HEK293T (cell line): ENCODE measurements at places on chromosomes 5 and 9.

GRCh38 chr5:171676286-171676944 is 109.2 kb upstream of the SMIM23 start:
- no peak for DNase-seq

DNA sequence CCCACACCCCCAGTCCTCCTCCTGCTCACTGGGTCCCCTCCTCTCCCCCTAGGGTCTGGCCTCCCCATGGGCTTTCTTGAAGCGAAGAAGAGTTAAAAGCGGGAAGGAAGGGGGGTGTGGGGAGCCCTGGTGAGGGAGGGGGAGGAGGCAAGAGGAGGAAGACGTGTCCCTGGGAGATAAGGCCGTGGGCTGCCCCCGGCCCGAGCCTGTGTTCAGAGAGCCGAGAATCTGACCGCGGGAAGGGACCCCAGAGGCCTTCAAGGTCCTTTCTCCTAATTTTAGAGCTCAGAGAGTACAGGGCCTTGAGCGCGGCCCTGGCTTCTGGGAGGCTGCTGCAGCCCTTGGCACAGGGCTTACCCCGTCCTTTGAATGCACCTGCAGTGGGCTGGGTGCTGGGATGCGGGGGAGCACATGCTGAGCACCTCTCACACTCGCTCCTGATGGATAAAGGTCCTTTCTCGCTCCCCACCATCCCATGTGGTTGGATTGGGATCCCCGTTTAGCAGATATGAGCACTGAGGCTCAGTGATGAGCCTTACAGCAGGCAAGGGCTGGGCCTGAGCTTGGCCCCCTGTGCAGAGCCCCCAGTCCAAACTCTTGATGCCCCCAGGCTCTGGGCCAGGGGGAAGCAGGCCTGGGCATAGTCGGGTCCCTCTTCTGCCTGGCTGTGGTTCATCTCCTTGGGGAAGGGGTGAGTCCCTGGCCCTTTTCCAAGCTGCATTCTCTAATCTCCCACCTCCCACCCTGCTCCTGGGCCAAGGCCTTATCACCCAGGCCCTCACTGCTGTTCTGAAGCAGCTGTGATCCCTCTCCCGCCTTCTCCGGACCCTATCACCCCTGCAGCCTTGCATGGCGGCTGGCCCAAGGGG is 5.9 kb downstream of the GFI1B start:
- no peak for DNase-seq

- no peak for DNase-seq
Observed at GRCh38 chr5:78527054-78527859, 121.3 kb downstream of the LHFPL2 start.

GRCh38 chr5:6472792-6473191 is 24.1 kb downstream of the UBE2QL1 start:
- no peak for DNase-seq

- DNase-seq: no peak
Observed at GRCh38 chr5:136425921-136426320, 60.6 kb upstream of the TRPC7 start.

GRCh38 chr9:27085456-27085855 is 23.6 kb upstream of the TEK start:
- no peak for DNase-seq

DNA sequence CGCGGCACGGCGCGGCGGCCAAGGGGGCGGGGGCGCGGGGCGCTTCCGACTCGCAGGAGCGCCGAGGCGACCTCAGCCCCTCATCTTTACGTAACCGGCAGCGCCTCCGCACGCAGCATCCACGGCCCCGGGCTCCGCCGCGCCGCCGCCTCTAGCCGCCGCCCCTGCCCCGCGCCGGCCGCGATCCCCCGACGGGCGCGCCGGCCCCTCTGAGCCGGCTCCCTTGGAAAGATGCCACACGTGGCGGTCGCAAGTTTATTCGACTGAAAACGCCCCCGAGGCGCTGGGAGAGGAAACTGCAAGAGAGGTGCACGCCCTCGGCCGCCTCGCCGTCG is 1.0 kb downstream of the KLF9 start:
- DNase-seq: no peak

- no peak for DNase-seq
Observed at GRCh38 chr5:1943481-1943880, 60.8 kb upstream of the IRX4 start.

DNA sequence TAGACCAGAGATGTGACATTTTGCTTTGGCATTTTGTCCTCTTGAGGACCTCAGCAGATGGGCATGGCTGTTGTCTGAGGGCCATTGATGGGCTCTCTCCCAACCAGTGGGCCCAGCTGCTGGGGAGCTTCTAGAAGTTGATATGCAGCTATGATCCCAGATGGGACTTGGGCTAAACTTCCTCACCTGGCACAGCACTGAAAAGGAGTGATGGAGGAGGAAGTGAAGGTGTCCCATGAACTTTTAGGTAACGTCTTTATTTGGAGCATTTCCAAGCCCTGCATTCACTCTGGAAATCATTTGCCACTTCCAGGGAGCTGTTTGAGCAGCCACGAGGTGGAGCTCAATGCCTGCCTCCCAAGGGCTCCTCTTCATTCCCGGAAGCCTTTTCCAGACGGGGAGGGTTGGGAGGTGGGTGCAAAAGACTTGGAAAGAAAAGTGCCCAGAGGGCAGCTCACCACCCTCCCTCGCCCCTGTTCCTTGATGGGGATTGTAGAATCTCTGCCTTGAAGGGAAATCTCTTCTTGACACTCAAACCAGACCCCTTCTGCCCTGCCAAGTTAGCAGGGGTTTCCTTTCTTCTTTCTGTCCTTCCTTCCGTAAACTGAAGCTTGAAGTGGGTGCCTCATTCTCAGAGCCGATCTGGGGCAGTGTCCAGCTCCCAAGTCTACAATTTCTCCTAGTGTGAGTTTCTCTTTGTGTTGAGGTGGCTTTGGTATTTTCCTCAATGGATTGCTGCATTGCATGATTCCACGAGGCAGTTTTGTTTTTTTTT is 18.1 kb upstream of the NEUROG1 start:
- DNase-seq: peak; percentile 68

GRCh38 chr5:54135042-54135441 is 175.3 kb downstream of the ARL15 start:
- no peak for DNase-seq

- DNase-seq: no peak
Observed at GRCh38 chr9:12933957-12934356, 159.1 kb downstream of the LURAP1L start.

GRCh38 chr5:166324372-166324771 is 1967.1 kb upstream of the WWC1 start:
- no peak for DNase-seq

GRCh38 chr5:121982146-121982892 is 20.5 kb downstream of the SRFBP1 start:
- DNase-seq: no peak

DNA sequence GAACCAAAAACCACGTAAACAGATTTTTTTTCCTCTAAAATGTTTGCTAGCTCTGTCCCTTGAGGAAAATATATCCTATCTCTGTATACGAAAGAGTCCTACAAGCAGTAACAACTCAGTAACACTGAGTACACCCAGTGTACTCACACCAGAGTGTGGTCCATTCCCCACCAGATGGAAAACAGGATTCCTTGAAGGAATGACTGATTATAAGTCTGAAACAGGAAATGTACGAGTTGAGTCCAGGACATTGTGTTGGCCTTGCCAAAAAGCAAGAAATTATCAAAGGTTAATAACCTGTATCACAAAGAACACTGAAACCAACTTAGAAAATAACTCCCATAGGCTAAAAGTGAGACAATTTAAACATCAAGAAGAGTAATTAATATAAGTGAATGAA is 20.4 kb downstream of the GOLPH3 start:
- DNase-seq: no peak

- DNase-seq: no peak
Observed at GRCh38 chr5:124310453-124310852, 436.0 kb downstream of the ZNF608 start.

- no peak for DNase-seq
Observed at GRCh38 chr5:140342896-140343295, 3.5 kb downstream of the HBEGF start.
